A549 treated with AZD2906 at 1 μM for 4 hours (cell line): ENCODE measurements at places on chromosomes 5 and 9. TPM values are rescaled to one million over a fixed set of nuclear protein-coding genes. Genes with fewer than 3 reads are reported as not detected.

Gene PFN3
- not detected in 5 replicates for total RNA-seq

Gene CARTPT
- total RNA-seq: not detected in 5 replicates

Gene CCNI2
- 0.07 to 0.26 TPM (median 0.10 TPM) in 4 of 5 replicates, not detected in the other for total RNA-seq

Gene IGFBPL1
- 2.1 to 2.9 TPM (median 2.4 TPM) in 5 replicates for total RNA-seq

Gene MARCOL
- total RNA-seq: not detected in 5 replicates

Gene SLC36A2
- total RNA-seq: not detected in 5 replicates

Gene FREM1
- total RNA-seq: not detected in 5 replicates
